ENCODE measurements at places on chromosomes 11 and 22. TPM values are rescaled to one million over a fixed set of nuclear protein-coding genes. Genes with fewer than 3 reads are reported as not detected.

DNA sequence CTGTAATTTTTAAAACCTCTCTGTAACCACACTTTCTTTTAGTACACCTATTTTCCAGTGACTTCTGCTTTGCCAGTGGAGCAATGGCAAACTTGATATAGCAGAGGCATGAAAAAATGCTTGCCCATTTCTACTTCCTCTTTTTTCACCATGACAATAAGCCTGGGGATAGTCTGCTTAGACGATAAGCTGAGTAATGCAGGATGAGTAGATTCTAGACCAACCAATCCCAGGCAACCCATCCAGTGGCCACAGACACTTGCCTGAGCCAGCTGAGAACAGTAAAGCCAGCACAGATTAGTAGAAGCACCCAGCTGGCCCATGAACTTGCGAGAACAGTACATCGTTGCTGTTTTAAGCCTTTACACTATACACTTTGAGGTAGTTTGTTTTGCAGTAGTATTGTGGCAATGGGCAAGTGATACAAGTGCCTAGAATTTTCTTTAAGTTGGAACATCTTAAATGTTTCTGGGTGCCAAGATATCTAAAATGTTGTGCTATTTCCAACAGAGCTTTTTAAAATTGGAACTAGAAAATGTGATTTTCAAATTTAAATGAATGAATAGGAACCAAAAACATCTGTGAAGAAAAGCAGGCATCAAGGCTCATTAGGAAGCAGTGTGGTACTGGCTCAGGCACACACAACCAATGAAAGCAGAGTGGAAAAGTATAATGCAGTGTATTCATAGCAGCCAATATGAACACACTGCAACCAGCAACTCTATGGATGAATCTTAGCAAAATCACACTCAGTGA lies 37.7 kb downstream of the DDI1 start:
- peak; percentile 19 for DNase-seq

DNA sequence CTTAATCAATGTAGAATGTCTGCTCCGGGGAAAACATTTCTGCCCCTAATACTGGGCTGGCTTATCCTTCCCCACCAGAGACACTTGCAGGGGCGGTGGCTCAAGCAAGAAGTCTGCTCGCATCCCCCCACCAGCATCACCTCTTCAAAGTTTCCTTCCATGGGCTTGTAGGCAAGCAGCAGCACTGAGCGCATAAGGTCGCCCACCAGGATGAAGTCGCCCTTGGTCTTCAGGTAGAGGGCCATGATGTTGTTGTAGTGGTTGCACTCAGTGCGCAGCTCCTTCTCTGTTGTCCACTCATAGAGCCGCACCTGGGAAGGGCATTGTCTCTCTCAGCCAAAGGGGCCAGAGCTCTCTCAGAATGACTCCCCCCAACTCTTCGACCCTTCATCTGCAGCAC lies 8.6 kb upstream of the VWCE start:
- DNase-seq: no peak

GRCh38 chr11:32034149-32034548 lies 56.7 kb upstream of the RCN1 start:
- no peak for DNase-seq

MOV10L1 gene
- not detected for total RNA-seq

GRCh38 chr22:23220485-23221350 lies 40.4 kb downstream of the BCR start:
- DNase-seq: no peak

GRCh38 chr22:41256254-41257253 lies 15.8 kb upstream of the CHADL start:
- DNase-seq: no peak

DNA sequence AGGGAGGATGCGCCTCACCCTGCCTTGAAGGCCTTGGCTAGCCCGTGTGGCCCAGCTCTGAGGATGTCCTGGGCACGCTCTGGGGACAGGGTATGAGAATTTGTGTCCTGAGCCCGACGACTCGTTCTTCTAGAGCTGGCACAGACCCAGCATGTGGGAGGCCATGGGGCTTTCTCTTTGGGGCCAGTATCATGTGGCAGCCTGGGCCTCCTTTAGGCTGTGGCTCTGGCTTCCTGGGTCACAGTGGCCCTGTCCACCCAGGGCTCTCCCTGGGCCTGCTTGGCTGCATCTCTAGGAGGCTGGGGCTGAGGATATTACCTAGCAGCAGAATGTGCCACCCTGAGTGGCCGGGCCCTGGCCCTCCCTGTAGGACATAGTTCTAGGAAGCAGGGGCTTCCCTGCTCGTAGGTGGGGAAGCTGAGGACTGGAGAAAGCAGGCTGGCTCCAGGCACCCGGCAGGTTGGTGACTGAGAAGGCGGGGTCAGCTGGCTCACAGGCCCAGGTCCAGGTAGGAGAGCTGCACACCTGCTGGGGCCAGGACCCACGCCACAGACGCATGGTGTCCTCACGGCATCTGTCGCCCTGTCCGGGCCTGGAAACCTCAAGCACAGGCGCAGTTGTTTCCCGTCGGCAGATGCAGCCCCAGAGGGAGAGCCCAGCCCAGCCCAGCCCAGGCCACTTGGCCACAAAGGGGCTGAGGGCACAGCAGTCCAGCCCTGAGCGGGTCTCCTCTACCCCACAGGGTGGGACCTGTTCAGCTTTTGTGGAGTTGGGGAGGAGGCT lies 6.8 kb downstream of the CCDC188 start:
- no peak for DNase-seq

CHRM1 gene
- not detected for total RNA-seq

OR52N4 gene
- 0.37 TPM for total RNA-seq

GRCh38 chr11:78424334-78425270 lies 7.0 kb upstream of the GAB2 start:
- DNase-seq: peak; percentile 70

SESN3 gene
- 6.4 TPM for total RNA-seq

- DNase-seq: no peak
Observed at GRCh38 chr11:2708757-2709281, 9.0 kb upstream of the KCNQ1OT1 start.

DNA sequence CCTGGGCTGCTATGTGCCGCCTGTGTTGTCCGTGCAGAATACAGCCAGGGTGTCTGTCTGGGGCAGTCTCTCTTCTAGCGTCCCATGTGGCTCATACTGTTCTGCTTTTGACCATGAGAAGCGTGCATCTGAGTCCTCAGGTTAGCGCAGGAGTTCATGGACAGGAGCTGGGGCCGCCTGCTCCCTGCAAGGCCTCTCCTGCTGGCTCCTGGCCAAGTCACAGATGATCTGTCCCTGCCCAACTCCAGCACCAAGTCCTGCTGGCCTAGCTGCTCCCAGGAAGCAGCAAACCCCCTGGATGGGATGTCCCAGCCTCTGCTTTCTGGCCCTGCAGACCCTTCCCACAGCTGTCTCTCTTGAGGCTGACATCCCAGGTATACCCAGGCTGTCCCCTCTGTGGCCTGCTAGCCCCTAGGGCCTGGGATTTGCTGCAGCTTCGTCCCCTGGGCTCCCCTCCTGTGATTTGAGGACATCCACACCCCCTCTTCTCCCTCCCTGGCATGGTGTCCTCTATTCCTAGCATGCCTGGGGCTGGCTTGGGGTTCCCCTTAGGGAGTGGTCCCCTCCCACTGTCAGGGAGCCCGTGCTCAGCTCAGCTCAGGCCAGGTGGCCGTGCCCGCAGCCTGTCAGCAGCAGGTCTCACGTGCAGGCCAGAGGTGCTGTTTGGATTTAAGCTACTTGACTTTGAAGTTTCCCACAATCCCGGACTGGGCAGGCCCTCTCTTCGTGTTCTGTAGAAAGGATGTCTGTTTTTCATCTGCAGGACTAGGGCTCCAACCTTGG lies 17.8 kb downstream of the PRR5 start:
- no peak for DNase-seq

DNA sequence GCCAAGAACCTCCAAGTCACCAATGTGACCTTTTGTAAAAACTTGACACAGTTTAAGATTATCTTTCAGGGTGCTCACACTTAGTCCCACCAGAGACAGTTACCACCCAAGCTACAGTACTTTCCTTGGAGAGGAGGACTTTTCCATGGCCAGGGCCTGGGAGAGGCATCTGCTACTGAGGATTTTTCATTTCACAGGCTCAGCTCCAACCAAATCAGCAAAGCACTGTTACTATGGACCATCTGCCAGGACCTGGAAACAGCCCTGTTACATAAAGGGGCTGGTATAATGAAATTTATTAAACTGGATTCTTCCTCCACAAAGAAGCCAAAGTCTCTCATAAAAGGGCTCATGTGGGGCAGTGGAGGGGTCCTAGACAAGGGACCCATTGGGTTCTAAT lies 38.6 kb downstream of the SERGEF start:
- DNase-seq: no peak

DNA sequence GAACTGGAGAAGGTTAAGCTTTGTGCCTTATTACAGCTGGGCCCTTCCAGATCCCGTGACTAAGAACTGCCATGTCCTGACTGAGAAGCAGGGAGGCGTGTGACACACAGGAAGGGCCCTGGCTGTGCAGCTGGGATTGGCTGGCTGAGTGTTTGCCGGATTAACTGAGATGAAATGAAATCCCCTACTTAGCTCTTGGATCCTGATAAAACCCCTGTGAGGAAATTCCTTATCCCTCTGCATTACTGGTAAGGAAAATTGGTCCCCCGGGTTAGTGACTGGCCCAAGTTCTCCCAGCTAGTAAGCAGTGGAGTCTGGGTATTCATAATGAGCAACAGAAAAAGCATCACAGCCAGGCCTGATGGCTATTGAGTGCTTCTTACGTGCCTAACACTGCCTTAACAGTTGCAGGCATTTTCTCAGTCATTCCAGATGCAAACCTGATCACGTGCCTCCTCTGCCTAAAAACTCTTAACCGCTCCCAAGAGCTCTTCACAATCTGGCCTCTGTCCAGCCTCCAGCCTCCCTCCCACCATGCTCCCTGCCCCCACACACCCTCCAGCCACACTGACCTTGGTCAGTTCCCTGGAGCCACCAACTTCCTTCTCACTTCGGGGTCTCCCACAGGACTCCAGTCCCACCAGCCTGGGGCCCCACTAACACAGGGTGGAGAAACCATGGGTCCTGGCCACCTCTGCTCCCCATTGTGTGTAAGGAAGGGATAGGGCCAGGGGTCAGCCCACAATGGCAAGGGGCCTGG lies 37.8 kb downstream of the ARRB1 start:
- no peak for DNase-seq

- no peak for DNase-seq
Observed at GRCh38 chr11:125337836-125338834, 157.9 kb downstream of the FEZ1 start.

ASRGL1 gene
- total RNA-seq: 5.8 TPM

OR8A1 gene
- not detected for total RNA-seq

DNA sequence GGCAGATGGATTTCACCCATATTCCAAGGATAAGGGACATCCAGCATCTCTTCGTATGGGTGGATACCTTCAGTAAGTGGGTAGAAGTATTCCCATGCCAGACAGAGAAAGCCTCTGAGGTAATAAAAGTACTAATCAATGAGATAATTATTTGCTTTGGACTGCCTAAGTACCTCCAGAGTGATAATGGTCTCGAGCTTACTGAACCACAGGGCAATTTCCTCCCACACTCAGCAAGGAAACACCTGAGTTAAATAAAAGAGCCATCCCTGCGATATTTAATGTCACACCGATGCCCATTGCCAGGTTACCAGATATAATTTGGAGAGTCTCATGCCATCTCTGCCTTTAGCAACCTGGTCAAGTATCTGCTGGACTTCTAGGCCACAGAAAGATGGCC lies 70.6 kb upstream of the MPEG1 start:
- DNase-seq: no peak

DNA sequence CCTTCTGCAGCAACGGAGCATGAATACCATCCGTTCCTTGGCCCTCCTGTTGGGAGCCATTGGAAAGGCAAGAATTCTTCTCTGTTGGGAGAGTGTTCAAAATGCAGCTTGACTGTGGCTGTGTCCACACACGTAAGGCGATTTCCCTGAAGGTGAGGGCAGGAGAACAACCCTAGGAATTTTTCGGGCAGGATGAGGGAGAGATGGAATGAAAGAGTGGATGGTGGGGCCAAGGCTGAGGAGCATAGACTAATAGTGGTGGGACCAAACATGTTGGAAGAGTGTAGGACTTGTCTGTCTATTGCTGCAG lies 924.9 kb downstream of the TBC1D22A start:
- no peak for DNase-seq

DNA sequence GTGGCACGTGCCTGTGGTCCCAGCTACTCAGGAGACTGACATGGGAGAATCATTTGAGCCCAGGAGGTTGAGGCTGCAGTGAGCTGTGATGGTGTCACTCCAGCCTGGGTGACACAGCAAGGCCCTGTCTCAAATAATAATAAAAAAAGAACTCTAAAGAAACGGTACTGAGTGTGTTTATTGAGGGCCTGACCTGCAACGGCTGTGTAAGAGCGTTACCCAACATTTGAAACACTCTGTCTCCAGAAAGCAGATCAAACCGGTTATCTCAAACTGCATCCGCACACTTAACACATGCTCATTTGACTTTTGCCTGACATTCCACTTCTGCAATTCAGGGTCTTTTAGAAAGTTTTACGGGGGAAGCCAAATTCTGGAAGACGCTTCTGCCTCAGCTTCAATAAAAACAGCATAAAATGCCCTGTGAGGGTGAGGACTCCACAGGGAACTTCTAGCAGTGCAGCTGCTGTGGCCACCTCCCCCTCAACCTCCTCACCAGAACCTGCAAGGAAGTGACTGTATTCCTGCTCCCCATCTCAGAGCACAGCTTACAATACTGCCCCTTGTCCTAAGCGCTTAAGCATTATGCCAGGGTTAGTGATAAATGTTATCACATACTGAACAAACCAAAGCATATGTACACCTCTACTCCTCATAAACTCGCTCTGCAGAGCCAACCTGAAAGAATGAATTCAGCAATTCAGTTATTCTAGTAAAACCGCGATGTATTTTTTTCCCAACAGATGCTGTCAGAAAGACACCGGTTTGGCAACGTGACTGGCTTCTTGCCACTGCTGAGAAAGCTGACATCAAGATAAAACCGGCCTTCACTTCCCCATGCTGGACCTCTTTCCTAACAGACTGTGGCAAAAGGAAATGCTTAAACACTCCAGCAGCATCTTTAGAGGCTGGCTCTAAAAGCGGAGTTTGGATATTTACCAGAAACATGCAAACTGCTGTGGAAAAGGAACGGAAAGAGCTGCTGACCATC lies 52.2 kb downstream of the PRDM10 start:
- no peak for DNase-seq

LGR4 gene
- not detected for total RNA-seq

- DNase-seq: no peak
Observed at GRCh38 chr11:119166368-119167076, 2.0 kb upstream of the NLRX1 start.

DNA sequence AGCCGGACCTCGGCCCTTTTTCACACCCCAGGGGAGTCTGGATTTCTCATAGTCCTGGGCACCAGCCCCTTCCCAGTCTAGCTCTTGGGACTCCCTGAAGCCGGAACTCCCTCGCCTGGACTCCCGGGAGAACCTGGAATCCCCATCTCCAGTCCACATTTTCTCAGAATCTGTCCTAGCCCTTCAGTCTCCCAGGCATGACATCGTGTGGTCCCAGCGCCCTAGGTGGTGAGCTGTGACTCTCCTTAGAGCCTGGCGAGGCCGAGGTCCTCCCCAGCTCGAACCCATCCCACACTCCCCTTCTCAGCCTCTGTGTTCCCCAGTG lies 673 bp upstream of the DUSP18 start:
- DNase-seq: no peak

DNA sequence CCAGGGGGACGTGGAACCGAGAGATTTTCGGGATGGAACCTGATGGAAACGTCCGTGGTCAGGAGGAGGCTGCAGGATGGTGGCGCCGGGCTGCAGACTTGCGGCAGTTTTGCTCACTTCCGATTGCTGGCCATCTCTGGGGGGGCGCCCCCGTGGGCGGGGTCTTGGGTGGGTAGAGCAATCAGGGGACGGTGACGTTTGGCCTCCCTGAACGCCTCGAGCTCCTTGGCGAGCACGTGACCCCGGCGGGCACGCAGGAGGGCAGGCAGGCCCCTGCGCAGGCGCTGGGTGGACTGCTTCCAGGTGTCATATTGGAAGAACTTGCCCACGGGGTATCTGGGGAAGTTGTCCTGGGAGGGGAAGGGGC lies 6.3 kb downstream of the IGF2 start:
- no peak for DNase-seq
